ENCODE measurements at places on chromosomes 6 and 20. TPM values are rescaled to one million over a fixed set of nuclear protein-coding genes. Genes with fewer than 3 reads are reported as not detected.
A peak's percentile ranks its signal among the peaks of the same experiment; 100 is the strongest.

The STX11 gene
- total RNA-seq = 24.7 TPM

- H3K4me1 ChIP-seq = no peaks in the 10 kb centered on the region
- no peak for DNase-seq
- no peaks in the 10 kb centered on the region for H3K27me3 ChIP-seq
- H3K27ac ChIP-seq = no peak overlapping the region
Observed at GRCh38 chr6:168526841-168527281, 85.9 kb downstream of the SMOC2 start.

The PLEKHG1 gene
- 0.27 TPM for total RNA-seq

- H3K27me3 ChIP-seq = no peaks in the 10 kb centered on the region
- no peak overlapping the region for H3K27ac ChIP-seq
- no peaks in the 10 kb centered on the region for H3K4me1 ChIP-seq
Observed at GRCh38 chr20:60999250-60999649, 252.8 kb upstream of the CDH4 start.

The CNKSR3 gene
- total RNA-seq = not detected

- no peaks in the 10 kb centered on the region for H3K27me3 ChIP-seq
- H3K4me1 ChIP-seq = peaks cover 33% of the 10 kb centered on the region
- DNase-seq = no peak
- no peak overlapping the region for H3K27ac ChIP-seq
- H3K36me3 ChIP-seq = peaks cover 5% of the 10 kb centered on the region
Observed at GRCh38 chr6:159014406-159014805, 14.4 kb upstream of the RSPH3 start.

DNA sequence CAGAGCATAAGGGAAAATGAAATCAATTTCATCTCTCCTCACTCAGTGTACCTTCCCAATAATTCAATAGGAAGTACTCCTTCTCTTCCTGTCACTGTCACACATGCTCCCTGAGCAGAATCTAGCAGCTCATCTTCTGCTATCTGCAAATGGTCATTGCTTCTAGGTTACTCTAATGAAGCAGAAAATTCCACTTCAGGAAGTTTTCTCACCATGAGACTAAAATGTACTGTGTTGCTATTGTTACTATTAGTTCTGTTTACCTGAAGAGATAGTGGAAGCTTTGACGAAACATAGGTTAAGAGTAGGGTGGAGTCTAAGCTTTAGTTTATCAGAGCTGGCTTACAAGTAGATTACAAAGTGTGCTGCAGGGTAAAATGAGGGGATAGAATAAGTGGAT is 52.8 kb downstream of the RFX6 start:
- no peaks in the 10 kb centered on the region for H3K36me3 ChIP-seq
- H3K4me1 ChIP-seq = no peaks in the 10 kb centered on the region

The CENPQ gene
- 18.7 TPM for total RNA-seq

The GGTLC1 gene
- not detected for total RNA-seq

- H3K36me3 ChIP-seq = peaks cover 37% of the 10 kb centered on the region
- no peak overlapping the region for H3K27ac ChIP-seq
- peaks cover 27% of the 10 kb centered on the region for H3K4me1 ChIP-seq
- no peak for DNase-seq
- H3K27me3 ChIP-seq = no peaks in the 10 kb centered on the region
Observed at GRCh38 chr6:144576871-144577270, 291.7 kb downstream of the UTRN start.

GRCh38 chr20:59325142-59325523 is 24.7 kb downstream of the EDN3 start:
- H3K27ac ChIP-seq = no peak overlapping the region
- DNase-seq = no peak
- H3K27me3 ChIP-seq = peaks cover 3% of the 10 kb centered on the region
- no peaks in the 10 kb centered on the region for H3K36me3 ChIP-seq
- no peak overlapping the region for H3K4me3 ChIP-seq
- H3K4me1 ChIP-seq = no peaks in the 10 kb centered on the region

The DNMT3B gene
- 0.93 TPM for total RNA-seq

- H3K36me3 ChIP-seq = no peaks in the 10 kb centered on the region
- no peaks in the 10 kb centered on the region for H3K4me1 ChIP-seq
- H3K27me3 ChIP-seq = peaks cover 5% of the 10 kb centered on the region
- no peak overlapping the region for H3K27ac ChIP-seq
- no peak overlapping the region for H3K4me3 ChIP-seq
Observed at GRCh38 chr6:56816370-56816769, 138.5 kb upstream of the BEND6 start.

The NEURL2 gene
- 1.9 TPM for total RNA-seq

The GMEB2 gene
- total RNA-seq = 13.4 TPM

GRCh38 chr6:47161176-47161687 is 119.1 kb upstream of the ADGRF1 start:
- H3K4me3 ChIP-seq = no peak overlapping the region
- no peaks in the 10 kb centered on the region for H3K36me3 ChIP-seq
- no peak for DNase-seq

- H3K27ac ChIP-seq = no peak overlapping the region
- no peaks in the 10 kb centered on the region for H3K36me3 ChIP-seq
- DNase-seq = no peak
- no peak overlapping the region for H3K4me3 ChIP-seq
- no peaks in the 10 kb centered on the region for H3K4me1 ChIP-seq
Observed at GRCh38 chr6:43877463-43878126, 107.6 kb downstream of the VEGFA start.

DNA sequence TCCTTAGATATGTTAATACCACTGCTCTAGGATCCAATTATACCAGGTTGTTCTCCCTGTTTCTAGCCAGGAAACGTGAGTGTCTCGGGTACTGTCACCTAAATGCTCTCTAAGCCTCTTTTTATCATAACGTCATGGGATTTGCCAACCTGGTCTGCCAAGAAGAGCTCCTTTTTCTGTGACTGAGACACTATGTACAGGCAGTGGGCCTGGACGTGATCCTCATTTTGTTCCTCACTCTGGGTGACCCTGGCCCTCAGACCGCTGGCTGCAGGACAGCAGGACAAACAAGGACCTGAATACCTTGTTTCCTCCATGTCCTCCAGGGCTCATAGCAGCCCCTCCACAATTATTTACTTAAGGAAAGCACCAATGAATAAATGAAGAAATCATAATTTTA is 69.1 kb downstream of the CD164 start:
- peaks cover 5% of the 10 kb centered on the region for H3K27me3 ChIP-seq
- no peak for DNase-seq
- H3K27ac ChIP-seq = no peak overlapping the region
- no peaks in the 10 kb centered on the region for H3K36me3 ChIP-seq
- H3K4me3 ChIP-seq = no peak overlapping the region

The PTCRA gene
- total RNA-seq = not detected

The NKX2-4 gene
- total RNA-seq = not detected

DNA sequence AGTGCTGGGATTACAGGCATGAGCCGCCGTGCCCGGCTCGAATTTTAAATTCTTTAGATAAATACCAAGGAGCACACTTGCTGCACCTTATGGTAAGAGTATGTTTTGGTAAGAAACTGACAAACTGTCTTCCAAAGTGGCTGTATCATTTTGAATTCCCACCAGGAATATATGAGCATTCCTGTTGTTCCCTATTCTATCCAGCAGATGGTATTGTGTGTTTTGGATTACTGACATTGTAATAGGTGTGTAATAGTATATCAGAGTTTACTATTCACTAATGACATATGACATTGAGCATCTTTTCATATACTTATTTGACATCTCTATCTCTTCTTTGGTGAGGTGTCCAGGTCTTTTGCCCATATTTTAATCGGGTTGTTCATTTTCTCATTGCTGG is 40.5 kb downstream of the TGM6 start:
- no peak overlapping the region for H3K4me3 ChIP-seq
- DNase-seq = no peak
- H3K36me3 ChIP-seq = no peaks in the 10 kb centered on the region

- H3K4me3 ChIP-seq = no peak overlapping the region
- no peaks in the 10 kb centered on the region for H3K27me3 ChIP-seq
- DNase-seq = no peak
- no peak overlapping the region for H3K27ac ChIP-seq
Observed at GRCh38 chr6:10101551-10102252, 313.2 kb downstream of the TFAP2A start.

- H3K4me3 ChIP-seq = no peak overlapping the region
- H3K36me3 ChIP-seq = no peaks in the 10 kb centered on the region
- no peak for DNase-seq
- H3K27me3 ChIP-seq = no peaks in the 10 kb centered on the region
- H3K4me1 ChIP-seq = no peaks in the 10 kb centered on the region
- no peak overlapping the region for H3K27ac ChIP-seq
Observed at GRCh38 chr20:42204109-42204660, 586.0 kb upstream of the CHD6 start.

The AK9 gene
- total RNA-seq = 3.8 TPM

The OR2H2 gene
- not detected for total RNA-seq

GRCh38 chr6:17278289-17279063 is 2.7 kb upstream of the RBM24 start:
- peaks cover 8% of the 10 kb centered on the region for H3K4me1 ChIP-seq
- no peaks in the 10 kb centered on the region for H3K36me3 ChIP-seq
- no peak overlapping the region for H3K4me3 ChIP-seq
- H3K27me3 ChIP-seq = peaks cover 55% of the 10 kb centered on the region

DNA sequence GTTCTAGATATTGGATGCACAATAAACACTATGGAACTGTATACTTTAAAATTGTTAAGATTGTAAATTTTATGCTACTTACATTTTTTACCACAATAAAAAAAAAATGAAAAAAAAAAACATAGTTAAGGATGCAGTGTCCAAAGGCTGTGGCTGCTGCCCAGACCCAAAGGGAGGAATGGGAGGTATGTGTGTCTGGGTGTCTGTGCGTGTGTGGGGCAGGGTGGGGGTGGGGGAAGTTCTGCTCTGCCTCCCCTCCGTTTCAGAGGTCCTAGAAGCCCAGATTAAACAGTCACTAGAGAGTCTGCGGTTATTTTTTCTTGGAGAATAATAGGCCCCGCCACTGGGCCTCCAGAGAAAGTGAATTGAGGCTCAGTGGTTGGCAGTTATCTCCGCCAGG is 136.4 kb upstream of the ARMC2 start:
- H3K4me1 ChIP-seq = peaks cover 9% of the 10 kb centered on the region
- H3K27me3 ChIP-seq = peaks cover 4% of the 10 kb centered on the region
- no peaks in the 10 kb centered on the region for H3K36me3 ChIP-seq
- H3K27ac ChIP-seq = no peak overlapping the region
- H3K4me3 ChIP-seq = no peak overlapping the region

DNA sequence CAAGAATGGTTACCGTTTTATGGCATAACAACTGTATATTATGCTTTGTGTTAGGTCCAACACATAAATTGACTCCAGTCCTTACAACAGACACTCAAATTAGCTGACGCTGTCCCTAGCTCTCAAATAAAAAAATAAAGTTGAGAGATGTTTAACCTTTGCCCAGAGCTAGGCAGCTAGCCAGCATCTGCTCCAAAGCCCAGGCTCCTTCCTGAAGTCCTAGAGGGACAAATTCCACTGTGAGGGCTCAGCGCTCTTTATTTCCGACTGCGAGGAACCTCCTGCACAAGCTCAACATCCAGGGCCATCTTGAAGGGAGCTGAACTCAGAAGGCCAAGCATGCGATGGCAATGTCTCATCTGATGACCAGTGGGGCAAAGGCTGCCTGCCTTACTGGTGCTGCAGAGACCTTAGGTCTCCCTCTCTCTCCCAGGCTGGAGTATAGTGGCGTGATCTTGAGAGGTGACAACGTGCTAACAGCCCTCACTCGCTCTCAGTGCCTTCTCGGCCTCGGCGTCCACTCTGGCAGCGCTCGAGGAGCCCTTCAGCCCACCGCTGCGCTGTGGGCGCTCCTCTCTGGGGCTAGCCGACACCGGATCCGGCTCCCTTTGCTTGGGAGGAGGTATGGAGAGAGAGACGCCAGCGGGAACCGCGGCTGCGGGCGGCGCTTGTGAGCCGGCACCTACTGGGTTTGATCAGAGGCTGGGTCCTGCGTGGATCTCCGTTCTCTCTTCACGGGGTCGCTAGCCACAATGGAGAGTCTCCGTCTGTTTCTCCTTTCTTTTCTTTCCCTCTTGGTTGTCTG is 24.7 kb upstream of the GFOD1 start:
- peaks cover 10% of the 10 kb centered on the region for H3K27me3 ChIP-seq
- DNase-seq = no peak
- H3K27ac ChIP-seq = no peak overlapping the region
- H3K4me3 ChIP-seq = no peak overlapping the region

The ABCC10 gene
- 43.6 TPM for total RNA-seq

The LY6G6C gene
- total RNA-seq = not detected

The HLA-DMB gene
- total RNA-seq = 2.8 TPM

DNA sequence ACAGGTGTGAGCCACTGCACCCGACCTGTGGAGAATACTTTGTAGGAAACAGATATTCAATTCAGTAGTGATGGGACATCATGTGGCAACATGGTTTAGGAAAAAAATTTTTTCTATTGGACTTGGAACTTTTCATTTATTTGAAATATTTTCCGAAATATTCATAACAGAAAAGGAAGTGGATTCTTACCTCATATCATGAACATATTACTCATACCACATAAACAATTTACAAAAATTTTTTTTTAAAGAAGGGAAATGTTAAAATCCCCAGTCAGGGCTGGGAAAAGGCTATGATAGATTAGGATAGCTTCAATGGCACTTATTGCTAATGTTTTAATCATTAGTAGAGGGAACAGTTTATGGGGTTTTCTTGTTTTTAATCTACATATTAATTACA is 6.8 kb upstream of the ALDH8A1 start:
- H3K4me3 ChIP-seq = no peak overlapping the region
- H3K4me1 ChIP-seq = peaks cover 27% of the 10 kb centered on the region
- no peaks in the 10 kb centered on the region for H3K27me3 ChIP-seq

The BPIFB2 gene
- not detected for total RNA-seq

GRCh38 chr6:168045706-168046620 is 33.0 kb downstream of the FRMD1 start:
- H3K4me1 ChIP-seq = no peaks in the 10 kb centered on the region
- no peaks in the 10 kb centered on the region for H3K27me3 ChIP-seq
- H3K27ac ChIP-seq = no peak overlapping the region
- H3K4me3 ChIP-seq = no peak overlapping the region
- no peak for DNase-seq
- H3K36me3 ChIP-seq = no peaks in the 10 kb centered on the region

DNA sequence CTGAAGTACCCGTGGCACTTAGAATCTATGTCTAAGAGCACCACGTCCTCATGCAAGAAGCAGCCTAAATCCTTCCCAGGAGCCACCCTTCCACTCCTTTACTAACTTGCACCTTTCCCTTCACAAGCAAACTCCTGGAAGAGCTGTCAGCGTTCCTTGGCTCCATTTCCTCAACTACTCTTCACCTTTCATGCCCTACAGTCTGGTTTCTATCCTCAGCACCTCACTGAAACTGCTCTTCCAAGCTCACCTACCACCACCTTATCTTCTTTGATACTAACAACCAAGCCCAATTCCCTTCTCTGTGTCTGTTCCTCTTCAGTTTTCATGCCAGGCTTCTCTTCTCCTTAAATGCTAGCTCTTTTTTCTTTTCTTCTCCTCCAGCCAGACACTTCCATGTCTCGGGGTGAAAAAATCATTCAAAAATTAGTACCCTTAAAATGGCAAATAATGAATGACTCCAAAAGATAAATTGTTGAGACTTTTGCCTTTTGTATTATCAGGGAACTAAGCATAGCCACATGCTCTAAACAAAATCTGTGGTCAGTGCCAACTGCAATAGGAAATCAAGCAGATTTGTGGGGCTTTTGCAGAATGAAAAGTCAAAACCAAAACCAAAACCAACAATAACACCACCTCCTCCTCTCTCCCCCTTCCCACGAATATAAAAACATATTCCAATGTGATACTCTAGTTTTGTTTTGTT is 149.6 kb upstream of the KCNK16 start:
- H3K27me3 ChIP-seq = peaks cover 13% of the 10 kb centered on the region
- H3K36me3 ChIP-seq = no peaks in the 10 kb centered on the region
- peaks cover 10% of the 10 kb centered on the region for H3K4me1 ChIP-seq
- H3K4me3 ChIP-seq = peak overlapping the region; percentile 8
- H3K27ac ChIP-seq = peak overlapping the region; percentile 1

Data from activated T-helper 1 cell treated with anti-CD3 and anti-CD28 coated beads, Interleukin-12 subunit alpha, Interleukin-12 subunit beta, Interleukin-2, Interleukin-4 antibody, amounts not matched to agents 30 ng/mL and 10 ng/mL and 1 ng/mL, durations not matched to agents 14 hours and 24 hours and 36 hours (primary cell).